Activated CD4-positive, alpha-beta T cell treated with anti-CD3 and anti-CD28 coated beads for 4 hours (primary cell): ENCODE measurements at places on chromosomes 1 and 21.

GRCh38 chr1:151518936-151519335 lies 7.7 kb downstream of the CGN start:
- no peak for DNase-seq

DNA sequence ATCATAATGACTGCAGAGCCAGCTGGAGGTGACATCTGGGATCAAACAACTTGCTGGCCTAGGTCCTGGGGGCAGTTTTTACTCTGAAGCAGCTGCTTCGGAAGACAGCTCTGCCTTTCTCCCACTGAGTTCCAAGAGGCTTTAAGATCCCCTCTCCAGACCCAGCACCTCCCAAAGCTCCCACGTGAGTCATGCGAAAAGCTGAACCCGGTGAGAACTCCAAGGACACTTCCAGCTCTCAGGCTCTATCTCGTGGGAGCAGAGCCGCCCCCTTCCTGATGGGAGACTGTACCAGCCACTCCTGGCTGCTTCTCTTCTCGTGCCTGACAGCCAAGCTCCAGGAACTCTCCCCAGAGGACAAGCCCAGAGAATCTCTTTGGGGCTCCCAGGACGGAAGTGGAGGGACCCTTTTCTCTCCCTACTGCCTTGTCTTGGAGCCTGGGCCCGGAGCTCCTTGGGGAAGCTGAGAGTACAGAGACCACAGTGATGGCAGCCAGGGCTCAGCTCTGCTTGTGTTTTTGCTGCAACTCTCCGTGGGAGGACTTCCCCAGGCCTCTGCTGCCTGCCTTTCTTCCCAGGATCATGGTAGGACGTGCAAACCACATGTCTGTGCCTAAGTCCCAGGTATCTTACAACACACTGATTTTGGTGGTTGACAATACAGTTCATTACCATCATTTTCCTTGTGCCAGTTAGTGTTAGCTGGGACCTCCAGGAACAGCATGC lies 40.6 kb downstream of the STUM start:
- DNase-seq = no peak

- no peak for DNase-seq
Observed at GRCh38 chr1:22872981-22873664, 99.5 kb downstream of the LACTBL1 start.

GRCh38 chr1:158998781-158999161 lies 10.9 kb upstream of the IFI16 start:
- DNase-seq = peak; percentile 41

DNA sequence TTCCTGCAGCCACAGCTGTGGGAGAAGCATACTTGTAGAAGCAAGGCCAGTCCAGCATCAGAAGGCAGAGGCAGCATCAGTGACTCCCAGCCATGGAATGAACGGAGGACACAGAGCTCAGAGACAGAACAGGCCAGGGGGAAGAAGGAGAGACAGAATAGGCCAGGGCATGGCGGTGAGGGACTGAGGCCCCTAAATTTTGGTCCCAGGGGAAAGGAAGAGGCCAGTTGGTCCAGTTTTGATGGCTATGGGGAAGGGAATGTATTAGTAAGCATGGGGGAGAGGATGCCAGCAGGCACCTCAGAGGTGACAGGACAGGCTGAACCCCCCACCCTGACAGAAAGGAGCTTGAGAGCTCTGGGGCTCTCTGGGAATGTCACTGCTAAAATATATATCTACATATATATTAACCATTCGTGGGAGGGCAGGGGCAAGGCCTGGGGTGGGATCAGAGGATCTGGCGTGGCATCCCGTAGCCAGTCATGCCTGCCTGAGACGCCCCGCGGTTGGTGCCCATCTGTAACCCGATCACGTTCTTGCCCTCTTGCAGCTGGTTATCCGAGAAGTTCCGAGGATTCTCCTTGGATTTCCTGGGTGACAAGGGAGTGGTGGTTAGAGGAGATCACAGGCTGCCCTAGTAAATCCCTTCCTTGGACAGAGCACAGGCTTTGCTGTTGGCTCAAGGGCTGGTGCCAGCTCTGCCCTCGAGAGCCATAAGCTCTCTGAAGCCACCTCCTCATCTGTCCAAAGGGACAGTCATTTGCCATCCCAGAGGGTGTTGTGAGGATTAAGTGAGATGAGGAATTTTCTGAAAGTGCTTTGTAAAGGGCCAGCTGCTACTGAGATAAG lies 6.7 kb downstream of the TAGLN2 start:
- no peak for DNase-seq

DNA sequence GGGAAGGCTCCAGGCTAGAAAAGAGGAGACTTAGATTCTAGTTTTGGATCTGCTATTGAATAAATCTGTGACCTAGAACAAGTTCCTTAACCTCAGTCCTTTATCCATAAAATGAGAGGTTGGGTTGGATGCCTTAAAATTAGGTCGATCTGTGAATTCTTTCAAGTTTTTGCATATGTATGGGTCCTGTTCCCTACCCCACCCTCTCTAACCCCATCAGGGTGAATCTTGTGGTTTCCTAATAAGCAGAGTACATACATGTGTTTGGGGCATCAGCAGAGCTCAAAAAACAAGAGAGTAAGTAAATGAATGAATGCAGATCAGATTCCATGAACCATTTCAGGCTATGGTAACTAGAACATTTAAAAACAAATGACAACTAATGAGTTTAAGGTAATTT lies 6.2 kb downstream of the SPRR4 start:
- no peak for DNase-seq

DNA sequence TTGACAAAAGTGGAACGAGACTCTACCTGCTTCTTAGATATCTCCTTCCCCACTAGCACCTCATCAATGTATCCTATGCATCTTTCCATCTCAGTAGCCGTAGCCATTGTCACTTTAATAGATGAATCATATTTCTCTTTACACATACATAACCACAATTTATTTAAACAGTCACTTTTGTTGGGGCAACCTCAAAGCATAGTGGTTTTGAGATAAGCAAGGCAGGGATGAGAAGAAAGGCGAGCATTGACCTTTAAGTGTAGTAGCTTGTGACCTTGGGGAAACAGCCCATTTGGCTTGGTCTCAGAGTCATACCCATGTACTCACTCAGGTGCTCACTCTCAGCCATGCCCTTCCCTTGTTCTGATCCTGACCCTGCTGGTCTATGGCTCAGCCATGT lies 260.1 kb downstream of the C1orf94 start:
- DNase-seq = no peak

- DNase-seq = no peak
Observed at GRCh38 chr1:9891207-9891606, 18.9 kb downstream of the CTNNBIP1 start.

GRCh38 chr1:58456470-58456869 lies 90.1 kb downstream of the OMA1 start:
- no peak for DNase-seq

GRCh38 chr1:13585612-13585991 lies 2.0 kb downstream of the PDPN start:
- no peak for DNase-seq

- DNase-seq = no peak
Observed at GRCh38 chr1:243748706-243749283, 101.2 kb downstream of the AKT3 start.

GRCh38 chr1:207836591-207837347 lies 74.2 kb downstream of the CD34 start:
- no peak for DNase-seq

DNA sequence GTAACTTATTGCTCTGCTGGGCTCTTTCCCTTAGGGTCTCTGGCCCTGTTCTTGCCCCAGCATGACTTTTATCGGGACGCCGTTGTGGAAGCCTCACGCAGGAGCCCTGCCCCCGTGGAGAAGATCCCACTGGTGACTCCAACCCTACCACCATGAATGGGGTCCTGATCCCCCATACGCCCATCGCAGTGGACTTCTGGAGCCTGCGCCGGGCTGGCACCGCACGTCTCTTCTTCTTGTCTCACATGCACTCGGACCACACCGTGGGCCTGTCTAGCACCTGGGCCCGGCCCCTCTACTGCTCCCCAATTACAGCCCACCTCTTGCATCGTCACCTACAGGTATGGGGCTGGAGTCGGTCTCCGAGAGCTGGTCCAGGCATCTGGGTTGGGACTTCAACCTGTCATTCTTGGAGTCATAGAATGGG lies 322 bp downstream of the DCLRE1B start:
- no peak for DNase-seq

- no peak for DNase-seq
Observed at GRCh38 chr1:166511761-166512160, 327.5 kb upstream of the POGK start.

DNA sequence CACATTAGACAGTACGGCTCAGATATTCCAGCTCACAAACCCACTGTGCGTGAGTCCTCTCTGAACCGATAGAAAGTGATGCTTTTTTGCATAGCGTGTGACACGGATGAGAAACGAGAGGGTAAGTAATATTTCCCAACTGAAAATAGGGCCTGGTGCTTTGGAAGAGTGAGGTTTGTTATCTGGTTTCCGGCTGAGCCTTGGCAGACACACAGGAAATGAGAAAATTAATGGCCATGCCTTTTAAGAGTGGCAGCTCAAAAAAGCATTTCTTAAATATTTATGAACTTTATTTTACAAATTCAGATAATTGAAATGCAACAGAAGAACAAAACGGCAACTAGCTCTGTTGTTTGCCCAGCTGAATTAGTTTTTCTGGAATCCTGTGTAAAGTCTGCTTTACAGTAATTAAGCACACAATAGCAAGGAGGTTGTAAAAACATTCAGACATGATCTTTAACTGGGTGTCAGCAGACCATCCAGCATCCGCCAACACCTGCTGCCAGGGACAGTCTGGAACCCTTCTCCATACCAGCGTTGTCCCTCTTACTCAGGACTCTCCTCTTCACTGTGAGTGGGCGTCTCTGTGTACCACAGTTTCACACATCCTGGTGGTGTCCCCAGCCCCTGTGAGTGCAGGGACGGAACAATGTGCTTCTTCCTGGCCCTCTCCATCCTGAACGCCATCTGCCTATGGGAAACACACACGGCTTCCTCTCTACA lies 155.4 kb downstream of the PGBD5 start:
- DNase-seq = no peak

DNA sequence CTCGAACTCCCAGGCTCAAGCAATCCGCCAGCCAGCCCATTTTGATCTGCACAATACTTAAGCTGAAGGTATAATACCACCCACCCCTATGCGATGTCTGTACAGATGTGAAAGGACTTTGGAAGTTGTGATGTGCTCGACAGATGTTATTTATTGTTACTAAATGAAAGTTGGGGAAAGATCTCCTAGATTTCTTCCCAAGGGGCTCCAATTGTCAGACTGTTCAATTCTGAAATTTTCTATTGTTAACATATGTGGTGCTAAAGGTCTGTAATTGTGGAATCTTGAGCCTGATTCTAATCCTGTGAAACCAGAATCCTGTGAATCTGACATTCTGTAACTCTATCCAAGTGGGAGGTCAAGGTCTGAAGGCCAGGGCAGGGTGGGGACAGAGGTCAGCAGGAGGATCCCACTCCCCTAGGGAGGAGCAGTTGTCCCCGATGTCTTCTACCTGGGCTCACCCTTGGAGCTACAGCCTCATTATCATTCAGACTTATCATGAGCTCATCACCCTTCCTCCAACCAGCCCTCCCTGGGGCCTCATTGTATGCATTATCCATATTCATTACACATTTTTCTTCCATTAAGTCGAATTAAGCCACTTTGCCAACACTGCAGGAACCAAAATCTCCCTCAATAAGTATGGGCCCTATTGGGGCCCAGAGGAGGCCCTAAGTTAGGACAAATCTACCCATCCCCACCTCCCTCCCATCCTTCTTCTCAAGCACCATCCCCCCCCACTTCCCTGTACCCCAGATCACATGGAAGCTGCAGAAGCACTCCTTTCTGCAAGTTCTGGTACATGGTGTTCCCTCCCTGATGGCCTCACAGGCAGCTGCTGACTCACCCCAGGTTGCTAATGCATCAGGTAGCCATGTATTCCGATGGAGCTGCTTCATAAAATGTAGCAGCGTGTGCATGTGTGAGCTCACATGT lies 32.3 kb downstream of the SHISAL2A start:
- DNase-seq = no peak

DNA sequence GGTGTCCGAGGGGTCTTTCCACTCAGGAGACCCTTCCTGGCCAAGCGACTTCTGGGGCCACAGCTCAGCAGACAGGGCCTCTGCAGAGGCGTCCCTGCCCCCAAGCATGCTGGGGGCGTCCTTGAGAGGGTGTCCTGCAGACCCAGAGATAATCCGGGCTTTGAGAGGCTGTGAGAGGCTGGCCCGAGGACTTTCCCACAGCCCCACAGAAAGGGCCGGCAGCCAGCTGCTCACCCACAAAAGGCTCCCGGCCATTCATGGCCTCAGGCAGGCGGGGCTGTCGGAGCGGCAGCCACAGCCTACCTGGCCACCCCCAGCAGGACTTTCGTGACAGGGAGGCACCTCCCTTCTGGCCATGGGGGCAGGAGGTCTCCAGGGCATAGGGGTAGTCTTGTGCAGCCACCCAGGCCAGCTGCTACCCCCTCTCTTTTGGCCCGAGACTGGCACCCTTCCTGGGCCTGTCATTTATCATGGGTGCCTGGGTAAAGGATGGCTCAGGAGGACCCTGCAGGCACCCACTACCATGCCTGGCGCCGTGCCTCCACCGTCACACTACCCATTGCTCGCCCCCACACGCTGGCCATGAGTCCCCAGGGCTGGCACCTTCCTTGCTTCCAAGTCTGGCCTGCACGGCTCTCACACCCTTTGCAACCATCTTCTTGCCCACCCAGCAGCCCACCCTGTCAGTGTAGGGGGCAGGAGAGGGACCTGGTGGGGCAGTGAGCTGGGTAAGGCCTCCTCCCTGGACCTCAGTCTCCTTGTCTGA lies 11.1 kb upstream of the TNFRSF14 start:
- DNase-seq = no peak

DNA sequence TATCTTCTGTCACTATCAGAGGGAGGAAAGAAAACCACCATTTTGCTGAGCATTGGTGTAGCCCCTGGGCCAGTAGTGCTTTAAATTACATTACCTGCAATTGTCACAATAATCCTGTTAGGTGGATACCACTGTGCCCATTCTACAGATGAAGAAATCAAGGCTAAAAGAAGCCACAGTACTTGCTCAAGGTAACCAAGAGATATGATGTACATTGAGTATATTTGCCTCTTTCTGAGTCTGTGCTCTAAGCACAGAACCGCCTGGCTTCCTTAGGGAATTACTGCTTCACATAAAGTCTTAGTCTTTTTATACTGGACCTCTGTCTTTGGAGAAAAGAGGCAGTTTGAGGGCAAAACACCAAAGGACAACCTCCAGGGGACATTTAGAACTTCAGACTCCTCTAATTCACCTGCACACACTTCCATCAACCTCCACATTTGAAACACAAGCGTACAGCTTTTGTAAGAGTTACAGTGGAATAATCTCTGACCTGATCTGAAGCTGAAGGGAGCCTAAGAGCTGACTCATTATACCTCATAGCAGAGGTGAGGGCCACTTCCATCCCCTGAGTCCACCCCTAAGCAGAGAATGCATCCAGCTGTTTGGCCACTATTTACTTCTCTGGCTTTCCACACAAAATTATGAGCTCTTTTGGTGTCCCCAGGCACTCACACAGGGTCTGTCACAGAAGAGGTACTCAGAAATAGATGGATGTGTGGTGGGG lies 61.8 kb downstream of the PLPP3 start:
- DNase-seq = no peak

DNA sequence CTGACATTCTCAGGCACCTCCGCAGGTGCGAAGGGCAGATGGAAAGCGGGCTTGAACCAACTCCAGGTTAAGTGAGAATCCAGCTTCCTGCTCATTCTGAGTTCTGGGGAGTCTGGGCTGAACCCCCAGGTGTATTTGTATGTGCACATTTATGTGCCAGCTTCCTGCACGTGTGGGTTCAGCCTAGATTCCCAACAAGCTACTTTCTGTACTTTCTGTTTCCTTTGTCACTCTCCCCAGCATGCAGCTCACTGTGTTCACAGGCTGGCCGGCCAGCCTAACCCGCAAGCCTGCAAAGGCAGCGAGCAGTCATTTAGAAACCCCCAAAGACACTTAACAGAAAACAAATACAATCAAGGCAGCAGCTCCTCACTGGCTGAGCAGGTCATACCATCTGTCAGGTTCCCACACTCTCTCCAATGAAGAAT lies 1.3 kb upstream of the IL19 start:
- no peak for DNase-seq
